ENCODE measurements at places on chromosomes 6 and 20.

DNA sequence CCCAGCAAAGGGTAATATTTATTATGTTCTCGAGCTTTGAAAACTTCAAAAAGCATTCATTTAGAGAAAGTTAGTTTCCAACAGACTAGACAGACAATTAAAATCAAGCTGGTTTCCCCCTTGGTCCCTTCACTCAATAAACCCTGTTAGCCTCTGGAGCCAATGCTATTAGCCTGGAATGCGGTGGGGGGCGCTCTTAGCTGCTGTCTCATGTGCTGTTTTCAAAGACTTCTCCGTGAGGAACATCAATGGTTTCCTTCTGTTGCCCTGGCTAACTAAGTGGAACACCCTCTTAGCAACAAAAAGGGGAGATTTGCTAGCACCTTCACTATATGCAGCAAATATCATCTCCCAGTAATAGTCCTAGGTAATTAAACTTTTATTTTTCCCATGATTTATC, 86.4 kb downstream of the LY86 start:
- no peak for DNase-seq

GRCh38 chr20:33537608-33538007, 47.7 kb downstream of the CBFA2T2 start:
- DNase-seq: no peak

GRCh38 chr20:62069741-62070216, 4.1 kb upstream of the TAF4 start:
- DNase-seq: no peak

GRCh38 chr20:6767536-6768227, at the start of gene BMP2:
TSS of gene BMP2 (plus strand) at chr20:6767686. CDS start at chr20:6770127, 2,441 bp downstream.
- DNase-seq: no peak

DNA sequence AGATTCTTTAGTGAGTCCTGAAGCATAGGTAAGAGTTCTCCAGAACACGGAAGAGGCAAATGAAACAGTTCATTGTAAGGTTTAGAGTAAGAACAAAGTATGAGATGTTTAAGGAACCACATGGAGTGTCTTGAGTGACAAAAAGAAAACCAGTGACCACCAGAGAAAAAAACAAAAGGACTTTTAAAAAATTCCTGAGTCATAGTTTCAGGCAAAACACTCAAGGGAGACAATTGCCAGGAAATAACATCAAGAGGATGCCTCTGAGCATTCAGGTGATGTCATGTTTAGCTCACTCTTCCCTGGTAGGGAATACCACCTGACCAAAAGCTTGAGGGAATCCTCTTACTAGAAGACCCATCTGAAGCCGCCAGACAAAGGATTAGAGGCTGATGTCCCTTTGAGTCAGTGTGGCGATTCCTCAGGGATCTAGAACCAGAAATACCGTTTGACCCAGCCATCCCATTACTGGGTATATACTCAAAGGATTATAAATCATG, 110.3 kb downstream of the COL19A1 start:
- no peak for DNase-seq

DNA sequence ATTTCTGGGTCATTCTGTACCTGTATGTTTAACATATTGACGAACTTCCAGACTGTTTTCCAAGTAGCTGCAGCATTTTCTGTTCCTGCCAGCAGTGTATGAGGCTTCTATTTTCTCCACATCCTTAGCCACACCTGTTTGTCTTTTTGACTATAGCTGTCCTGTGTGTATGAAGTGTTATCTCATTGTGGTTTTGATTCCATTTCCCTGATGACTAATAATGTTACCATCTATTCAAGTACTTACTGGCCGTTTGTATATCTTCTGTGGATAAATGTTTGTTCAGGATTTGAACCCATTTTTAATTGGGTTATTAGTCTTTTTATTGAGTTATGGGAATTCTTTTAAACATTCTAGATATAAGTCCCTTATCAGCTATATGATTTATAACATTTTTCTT, 95.2 kb downstream of the JAG1 start:
- no peak for DNase-seq

- DNase-seq: no peak
Measured at GRCh38 chr6:105136431-105137350, 43.1 kb downstream of the POPDC3 start.

DNA sequence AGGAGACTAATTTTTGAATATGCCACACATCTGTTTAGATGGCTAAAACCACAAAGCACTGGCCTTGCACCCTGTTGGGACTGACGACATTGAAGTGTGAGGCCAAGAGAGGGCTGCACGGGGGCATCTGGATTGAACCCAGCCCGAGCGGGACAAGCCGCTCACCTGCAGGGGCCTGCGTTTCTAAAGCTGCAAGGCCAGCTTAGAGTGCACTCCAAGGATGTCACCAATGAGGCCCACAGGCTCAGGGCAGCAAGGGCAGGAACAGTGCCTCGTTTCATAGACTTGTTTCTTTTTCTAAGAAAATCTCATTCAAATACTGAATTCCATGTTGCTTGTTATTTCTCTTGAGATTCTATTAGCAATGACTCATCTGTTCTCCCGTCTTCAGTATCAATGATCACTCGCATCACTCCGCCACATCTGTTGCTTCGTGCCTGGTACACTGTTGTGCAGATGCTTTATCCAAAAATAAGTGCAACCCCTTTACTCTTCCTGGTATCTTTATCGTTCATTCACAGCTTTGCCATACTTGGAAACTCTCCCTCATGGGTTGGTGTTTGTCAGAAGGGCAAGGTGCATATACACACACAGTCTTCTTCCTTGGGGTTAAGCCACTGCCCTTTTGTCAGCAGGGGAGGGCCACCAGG, 120.1 kb downstream of the IRF4 start:
- DNase-seq: no peak

DNA sequence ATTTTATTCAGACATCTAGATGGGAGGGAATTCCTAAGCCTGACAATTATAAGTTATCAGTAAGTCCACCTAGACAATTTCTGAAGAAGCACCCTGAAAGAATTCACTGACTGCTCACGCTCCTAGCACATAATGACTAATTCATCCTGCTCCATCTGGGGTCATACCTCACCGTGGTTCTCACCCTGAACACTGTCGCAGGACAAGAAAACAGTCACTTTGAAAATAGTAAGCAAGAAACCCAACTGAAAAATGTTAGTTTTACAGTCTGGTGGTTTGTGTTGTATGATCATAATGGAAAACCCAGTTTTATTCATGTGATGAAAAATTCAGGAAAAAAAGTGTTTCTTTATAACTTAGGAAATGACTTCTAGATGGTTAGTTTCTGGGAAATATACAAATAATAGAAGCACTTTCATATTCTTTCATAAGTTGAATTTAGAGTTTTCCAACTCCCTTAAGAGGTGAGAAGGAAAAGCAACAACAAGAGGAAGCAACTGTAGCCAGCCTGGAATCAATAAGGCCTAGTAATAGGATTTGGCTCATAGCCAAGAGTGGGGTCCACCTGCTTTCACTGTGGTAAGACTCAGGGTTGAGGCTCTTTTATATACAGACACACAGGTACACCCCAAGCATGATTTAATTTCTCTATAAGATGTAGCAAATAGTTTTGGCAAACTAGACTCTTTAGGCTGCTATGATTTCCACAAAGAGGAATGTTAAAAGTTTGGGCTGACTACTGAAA, 94.1 kb downstream of the HIVEP2 start:
- DNase-seq: no peak

DNA sequence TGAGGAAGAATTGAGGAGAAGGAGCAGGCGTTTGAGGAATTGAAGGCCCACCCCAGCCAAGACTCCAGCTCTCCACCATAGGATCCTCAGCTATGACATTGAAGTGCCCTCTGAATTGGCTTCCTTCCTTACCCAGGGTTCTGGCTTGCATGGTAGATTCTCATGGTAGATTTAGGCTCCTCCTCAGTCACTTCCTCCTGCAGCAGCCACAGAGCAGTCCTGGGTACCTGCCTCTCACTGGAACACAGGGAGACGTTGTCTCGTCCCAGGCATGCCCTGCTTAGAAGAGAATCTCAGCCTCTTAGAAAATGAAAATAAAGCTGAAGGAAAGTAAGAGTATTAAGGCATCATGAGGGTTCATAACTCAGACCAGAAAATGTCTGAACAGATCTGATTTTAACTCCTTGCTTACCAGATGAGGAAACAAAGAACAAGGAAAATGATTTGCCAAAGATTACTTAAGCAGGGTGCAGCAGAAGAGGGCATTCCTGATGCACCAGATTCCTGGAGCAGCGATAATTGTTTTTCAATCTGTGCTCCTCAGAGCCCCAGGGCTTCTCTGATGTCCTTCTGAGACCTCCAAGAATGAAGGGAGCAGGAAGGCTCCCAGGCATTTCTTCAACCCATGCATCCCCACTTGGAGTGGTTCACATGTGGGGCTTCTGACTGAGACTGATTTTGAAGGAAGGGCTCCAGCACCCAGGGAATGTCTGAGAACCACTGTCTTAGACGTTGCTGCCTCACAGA, 219.8 kb downstream of the HIVEP2 start:
- no peak for DNase-seq

GRCh38 chr20:5919626-5920544, 30.4 kb downstream of the TRMT6 start:
- no peak for DNase-seq

GRCh38 chr6:82951935-82952334, 113.7 kb downstream of the UBE3D start:
- no peak for DNase-seq

GRCh38 chr6:159259441-159260125, 90.4 kb downstream of the FNDC1 start:
- no peak for DNase-seq

DNA sequence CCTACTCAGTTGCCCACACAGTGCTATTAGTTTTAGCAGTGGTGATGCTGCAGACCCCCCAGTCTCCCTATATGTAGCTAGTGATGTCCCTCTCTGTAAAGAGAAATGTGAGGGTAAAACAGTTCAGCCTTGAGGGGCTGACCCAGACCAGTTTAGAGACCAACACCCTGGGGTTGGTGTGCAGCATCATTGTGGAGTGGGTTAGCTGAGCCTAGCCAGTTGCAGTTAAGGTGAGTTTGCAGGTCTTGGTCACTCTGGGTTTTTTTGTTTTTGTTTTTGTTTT, 401 bp upstream of the B3GALT4 start:
- DNase-seq: no peak

DNA sequence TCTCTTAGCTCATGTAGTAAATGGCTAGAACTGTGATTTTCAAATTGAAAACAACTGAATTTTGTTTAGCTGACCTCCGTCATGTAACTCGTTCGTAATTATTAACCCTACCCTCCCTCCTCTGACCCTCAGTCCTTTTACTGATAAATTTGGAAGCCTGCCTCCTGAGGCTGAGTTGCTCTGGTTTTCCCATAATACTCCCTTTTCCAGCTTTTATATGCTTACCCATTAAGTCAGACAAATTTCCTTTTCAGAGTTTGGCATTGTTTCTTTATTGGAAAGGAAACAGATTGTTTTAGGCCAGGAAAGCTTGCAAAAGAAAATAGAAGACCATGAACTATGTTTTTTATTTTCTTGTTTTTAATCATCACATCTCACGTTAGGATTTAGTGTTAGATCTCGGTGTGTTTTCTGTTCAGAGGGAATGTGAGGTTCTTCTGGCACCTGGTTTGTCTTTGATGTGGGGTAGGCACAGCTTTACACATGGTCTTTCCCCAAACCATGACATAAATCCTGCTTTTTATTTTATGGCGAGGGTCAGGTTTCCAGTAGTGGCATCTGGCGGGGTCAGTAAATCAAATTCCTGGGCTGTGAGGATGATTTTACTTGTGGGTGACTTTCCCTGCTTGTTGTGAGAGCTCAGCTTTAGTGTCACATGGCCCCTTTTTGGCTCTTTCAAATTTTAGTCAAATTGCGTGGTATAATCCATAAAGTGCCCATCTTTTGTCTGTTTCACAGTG, 24.5 kb downstream of the PLCB4 start:
- no peak for DNase-seq

GRCh38 chr20:18567739-18568091, 483 bp downstream of the SMIM26 start:
- DNase-seq: no peak

DNA sequence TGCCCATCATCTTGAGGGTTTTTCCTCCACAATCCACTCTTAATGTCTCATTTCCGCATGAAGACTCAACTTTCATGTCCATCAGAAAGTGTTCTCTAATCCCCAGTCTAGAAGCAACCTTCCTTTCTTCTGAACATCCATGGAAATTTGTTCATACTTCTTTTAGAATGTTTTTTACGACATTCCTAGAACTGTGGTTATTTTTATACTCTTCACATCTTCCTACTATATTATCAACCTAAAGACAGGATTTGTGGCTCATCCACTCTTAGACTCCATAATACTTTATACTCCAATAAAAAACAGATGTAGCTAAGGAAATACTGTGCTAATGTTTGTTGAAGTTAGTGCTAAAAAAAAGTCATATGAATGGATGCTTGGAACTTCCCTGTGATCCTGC, 1.4 kb upstream of the CAP2 start:
- DNase-seq: no peak

DNA sequence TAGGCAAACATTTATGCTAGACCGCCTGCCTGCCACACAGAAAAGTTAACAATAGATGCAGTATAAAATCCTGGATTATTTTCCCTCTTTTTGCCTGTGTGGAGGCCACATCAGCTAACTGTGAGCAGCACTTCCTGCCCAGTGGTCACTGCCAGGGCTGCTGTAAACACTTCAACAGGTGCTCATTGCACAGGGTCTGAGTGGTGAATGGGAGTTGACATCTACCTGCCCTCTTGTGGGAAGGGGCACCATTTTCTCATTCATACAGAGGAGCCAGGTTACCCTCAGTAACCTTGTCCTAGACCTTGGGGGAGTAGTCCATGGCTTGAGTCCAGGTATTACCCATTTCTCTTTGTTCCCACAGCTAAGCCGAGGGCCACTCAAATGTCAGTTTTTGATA, 235.3 kb downstream of the TMEM242 start:
- no peak for DNase-seq

- DNase-seq: no peak
Measured at GRCh38 chr20:11922561-11922960, 4.9 kb downstream of the BTBD3 start.

GRCh38 chr6:36613200-36613995, 19.2 kb downstream of the SRSF3 start:
- DNase-seq: no peak

DNA sequence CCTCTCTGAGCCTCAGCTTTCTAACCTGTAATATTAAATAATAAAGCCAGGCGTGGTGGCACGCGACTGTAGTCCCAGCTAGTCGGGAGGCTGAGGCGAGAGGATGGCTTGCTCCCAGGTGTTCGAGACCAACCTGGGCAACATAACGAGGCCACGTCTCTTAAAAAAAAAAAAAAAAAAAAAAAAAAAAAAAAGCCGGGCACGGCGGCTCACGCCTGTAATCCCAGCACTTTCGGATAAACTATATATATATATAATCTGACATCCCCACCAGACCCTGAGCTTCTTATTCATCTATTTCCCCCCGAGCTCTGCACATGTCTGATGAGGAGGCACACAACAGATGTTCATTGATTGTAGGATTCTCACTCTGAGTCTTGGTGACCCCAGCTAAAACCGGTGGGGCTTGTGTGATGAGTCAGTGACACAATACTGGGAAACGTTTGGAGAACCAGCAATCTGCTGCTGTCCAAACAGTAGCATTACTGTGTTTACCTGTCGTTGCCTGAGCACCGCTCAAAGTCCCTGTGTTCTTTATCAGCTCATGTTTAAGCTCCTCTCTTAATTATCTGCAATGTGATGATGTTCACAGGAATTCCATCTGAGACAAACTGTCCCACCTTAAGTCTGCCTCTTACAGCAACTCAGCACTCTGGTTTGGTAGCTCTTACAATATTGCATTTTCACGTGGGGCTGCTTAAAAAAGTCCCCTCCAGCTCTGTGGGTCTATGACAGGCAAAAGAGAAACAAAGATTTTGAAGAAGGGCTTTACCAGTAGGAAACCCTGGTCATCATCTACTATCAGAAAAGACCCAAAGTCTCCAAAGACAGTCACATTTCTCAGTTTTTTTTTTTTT, 1.0 kb upstream of the SPATA2 start:
- no peak for DNase-seq

GRCh38 chr20:58744836-58745235, 52.2 kb downstream of the NPEPL1 start:
- no peak for DNase-seq

All from activated CD4-positive, alpha-beta T cell treated with anti-CD3 and anti-CD28 coated beads, Interleukin-2, amount 50 U/mL, for 1 hour (primary cell).